T47D (cell line): ENCODE measurements at places on chromosomes 5 and 9.
A peak's percentile ranks its signal among the peaks of the same experiment; 100 is the strongest.

DNA sequence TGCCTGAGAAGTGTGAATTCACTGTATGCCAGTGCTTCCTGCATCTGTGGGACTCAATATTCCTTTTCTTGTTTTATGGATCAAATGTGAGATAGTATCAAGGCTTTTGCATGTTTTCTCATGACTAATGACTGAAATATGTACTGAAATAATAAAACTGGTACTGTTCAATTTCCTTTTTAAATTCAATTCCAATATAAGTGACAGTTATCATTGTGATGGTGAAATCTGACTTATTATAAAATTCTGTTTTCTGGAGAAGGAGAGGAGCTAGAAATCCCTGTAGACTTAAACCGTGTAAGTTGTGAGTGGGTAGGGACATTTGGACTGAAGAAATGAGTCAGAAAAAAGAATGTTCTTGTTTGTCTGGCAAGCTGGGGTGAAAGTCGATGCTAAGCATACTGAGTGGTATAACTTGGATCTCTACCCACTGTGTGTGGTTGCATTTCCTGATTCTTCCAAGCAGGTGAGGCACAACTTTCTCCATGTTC, 245.2 kb downstream of the EFNA5 start:
- DNase-seq: peak; percentile 81

DNA sequence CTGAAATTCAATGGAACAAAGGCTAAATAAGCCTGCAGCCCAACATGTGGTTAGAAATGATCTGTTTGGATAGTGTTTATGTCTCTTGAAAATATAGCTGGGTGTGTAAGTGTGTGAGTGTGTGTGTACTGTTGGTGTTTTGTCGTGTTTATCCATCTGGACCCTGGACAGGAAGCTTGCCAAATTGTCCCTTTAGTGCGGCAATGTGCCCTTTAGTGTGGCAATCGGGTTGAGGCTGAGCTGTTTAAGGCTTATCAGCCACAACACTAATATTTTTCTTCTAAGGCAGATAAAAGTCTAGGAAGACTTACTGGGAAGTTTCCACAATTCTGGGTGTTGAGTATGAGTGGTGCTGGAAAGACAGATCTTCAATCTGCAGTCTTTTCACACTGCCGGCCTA, 180.2 kb downstream of the YTHDC2 start:
- DNase-seq: no peak

GRCh38 chr5:51732304-51732703, 349.1 kb downstream of the ISL1 start:
- no peak for DNase-seq

DNA sequence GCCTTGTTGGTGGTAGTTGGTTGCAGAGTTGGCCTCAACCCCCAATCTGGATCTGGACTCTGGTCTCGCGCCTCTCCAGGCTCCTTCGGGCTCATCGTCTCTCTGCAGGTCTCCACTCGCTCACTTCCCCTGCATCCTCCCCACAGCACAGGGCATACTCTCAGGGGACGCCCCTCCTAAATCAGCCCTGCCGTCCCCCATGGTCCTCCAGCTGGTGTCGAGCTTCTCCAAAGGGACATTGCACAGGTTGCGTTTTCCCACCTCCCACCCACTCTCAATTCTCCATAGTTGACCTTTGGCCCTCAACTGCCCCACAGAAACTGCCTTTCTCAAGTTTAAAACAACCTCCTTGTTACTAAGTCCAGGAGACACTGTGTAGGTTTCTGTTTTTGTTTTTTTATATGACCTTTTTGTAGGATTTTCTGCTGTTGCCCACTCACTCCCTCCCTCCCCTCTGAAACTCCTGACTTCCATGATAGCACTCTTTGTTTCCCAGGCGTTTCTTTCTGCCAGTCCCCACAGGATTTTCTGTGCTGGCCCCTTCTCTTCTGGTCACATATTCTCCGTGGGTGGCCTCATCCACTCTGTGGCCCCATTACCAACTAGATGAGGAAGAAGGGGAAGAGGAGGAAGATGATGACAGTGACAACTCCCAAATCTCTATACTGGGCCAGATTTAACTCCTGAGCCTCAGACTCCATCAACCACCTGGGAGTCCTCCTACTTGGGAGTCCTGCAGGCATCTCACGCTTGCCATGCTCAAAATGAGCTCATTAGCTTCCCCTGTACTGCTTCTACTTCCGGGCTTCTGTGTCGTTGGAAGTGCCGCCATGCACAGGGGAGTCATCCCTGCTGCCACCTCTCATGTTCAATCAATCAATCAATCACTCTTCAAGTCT, 50.3 kb downstream of the ALG2 start:
- no peak for DNase-seq

DNA sequence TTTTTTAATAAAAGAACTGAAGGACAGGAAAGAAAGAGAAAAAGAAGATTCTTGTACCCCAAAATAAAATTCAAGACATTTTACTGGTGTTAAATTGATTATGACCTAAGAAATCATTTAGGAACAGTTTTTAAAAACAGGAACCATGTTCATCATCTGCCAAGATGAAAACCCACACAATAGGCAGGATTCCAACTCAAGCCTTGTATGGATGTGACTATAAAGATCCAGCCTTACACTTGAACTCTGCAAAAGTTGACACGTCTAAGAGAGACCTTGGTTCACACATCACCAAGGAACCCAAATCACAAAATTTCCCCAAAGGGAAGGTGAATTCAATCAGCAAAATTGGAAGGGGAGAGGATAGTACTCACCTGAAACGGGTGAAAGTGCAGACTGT, 82.6 kb downstream of the SMIM23 start:
- no peak for DNase-seq

- DNase-seq: no peak
These were observed 1748.7 kb downstream of the EFNA5 start for GRCh38 chr5:105922080-105922479.

GRCh38 chr5:68369457-68370125, 154.0 kb downstream of the PIK3R1 start:
- no peak for DNase-seq

GRCh38 chr5:58759745-58760144, 176.9 kb downstream of the RAB3C start:
- DNase-seq: no peak

DNA sequence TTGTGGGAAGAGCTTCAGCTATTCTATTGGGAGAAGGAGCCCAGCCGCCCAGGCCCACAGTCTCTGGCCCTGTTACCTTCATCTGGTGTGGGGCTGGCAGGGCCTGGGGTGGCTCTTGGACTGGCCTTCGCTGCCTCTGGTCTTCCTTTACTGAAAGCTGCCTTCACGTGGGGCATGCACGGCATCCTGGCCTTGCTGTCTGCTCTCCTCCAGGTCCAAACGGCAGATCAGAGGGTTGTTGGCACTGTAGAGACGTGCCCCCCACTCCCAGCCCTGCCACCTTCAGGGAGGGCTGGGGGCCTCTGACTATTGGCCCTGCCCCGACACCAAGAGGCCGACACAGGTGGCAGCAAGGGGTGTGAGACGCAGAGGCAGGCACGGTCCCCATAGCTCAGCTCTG, 291.3 kb upstream of the IRX1 start:
- DNase-seq: no peak

GRCh38 chr9:3571500-3571899, 45.7 kb upstream of the RFX3 start:
- DNase-seq: no peak

DNA sequence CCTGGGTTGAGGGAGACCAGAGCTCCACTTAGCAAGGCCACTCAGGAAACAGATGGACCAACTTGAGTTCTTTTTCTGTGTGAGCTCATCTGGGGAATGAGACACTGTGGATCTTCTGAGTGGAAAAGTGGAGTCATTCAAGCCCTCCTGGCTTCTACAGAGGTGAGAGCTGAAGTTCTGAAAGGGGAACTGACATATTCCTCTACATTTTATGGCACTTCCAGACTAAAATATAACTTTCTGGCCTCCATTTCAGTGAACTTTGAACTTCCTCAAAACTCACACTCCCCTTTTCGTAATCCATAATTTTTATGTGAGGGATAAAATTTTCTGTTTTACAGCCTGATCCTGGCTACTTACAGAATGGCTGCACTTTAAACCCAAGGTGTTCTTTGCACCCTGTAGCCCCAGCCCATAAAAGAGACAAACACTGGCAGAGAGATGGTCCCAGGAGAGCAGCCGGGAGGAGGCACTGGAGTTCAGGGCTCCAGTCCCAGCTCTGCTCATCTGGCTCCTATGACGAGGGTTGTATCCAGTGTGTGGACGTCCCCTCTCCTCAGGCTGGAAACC, 10.8 kb downstream of the SPAAR start:
- no peak for DNase-seq

DNA sequence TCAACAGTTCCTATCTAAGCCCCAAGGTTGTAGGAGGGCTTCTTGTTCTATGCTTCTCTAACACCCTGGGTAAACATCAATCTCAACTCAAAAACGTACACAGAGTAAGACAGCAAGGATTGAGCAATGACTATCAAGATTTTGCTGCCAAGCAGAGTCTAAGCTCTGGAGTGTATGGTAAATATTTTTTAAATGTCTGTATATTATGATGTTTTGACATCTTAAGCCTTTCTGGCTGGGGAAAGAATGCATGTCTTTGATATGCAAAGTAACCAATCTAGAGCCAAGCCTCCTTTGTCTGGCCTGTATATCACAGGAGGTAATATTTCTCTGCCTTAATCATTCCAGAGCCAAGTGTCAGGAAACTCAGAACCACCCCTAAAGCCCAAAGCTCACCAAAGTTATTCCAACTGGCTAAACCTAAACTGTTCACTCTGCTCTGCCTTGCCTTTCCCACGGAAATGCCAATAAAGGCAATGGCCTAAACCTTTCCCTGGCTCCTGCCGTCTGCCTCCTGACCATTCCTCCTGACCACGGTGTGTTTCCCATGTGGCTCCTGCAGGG, 45.2 kb downstream of the YIPF5 start:
- no peak for DNase-seq

DNA sequence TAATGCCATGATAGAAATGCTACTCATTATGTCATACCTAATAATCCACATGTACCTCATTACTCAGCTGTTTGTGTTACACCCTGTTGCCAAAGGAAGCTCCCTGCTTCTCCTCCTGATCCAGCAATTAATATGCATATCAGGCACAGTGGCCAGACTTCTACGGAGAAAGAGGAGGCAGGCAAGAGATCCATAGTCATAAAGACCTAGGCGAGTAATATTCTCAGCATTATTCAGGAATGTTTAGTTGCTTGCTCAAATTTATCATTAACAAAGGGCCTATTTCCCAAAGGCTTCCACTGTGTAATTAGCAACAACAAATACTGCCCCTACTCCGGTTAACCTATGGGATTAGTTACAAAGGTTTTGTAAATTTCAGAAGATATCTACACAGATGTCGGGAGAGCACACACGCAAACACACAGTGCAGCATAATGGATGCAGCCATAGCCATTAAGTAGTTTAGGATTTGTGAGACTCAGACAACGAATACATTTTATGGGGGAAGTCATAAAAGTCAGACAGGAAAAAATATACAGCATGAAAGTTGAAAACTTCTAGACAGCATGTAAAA, 192.6 kb downstream of the EFNA5 start:
- DNase-seq: no peak

DNA sequence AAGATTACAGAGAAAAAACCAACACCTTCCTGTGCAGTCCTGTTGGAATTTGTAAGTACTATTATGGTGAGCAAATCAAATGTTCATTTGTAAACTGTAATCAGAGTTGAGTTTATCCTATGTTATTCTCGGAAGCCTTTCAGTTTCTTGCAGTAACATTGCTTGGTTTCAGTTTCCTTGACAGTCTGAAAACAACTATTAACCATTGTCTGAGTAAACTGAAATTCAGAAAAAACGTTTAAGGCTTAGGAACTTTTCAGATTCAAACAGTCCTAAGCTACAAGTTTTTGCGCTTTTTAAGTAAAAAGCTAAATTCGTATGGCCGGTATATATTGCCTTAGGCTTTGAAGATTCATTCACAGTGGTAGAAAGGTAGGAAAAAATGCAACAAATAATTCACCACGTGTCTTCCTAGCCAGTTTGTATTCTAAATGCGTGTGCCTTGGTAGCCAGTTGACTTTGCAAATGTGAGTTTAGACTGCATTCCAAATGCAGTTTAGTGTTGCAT, 2.5 kb downstream of the GPBP1 start:
- DNase-seq: peak; percentile 15

DNA sequence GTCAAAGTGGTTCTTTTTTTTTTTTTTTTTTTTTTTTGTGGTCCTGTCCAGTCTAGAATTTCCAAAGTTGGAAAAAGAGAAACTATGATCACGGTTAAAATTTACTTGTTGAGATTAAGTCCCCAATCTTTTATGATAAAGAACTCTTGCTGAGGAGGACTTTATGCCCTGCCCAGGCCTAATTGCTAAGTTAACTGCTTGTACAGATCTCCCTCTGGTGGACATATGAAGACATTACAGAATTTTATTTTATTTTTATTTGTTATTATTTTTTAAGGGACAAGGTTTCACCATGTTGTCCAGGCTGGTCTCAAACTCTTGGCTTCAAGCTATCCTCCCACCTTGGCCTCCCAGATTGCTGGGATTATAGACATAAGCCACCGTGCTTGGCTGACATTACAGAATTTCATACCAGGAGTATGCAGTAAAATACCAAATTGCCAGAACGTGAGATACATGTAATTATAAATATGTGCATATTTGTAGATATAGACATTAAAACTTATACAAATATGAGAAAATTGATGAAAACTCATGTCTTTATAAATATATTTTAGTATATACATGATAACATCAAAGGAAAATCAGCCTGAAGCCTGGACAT, 91.2 kb downstream of the RFK start:
- DNase-seq: peak; percentile 49

DNA sequence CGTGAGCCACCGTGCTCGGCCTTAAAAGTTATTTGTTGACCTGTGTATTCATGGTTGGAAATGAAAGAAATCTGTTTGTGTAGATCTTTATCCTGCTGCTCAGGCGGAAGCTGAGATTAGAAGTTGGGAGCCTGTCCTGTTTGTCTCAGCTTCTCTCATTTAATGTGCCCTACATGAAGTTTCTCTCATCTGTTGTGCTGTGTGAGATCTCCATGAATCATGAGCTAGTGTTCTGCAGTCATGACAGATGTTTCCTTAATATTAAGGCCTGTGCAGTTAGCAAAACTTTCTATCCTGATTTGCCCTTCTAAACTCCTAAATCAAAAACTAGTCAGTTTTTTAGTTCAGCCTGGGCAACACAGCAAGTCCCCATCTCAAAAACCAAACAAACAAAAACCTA, 59.5 kb downstream of the FAM78A start:
- peak; percentile 16 for DNase-seq

- no peak for DNase-seq
These were observed 9.5 kb upstream of the NAA35 start for GRCh38 chr9:85931495-85931894.

DNA sequence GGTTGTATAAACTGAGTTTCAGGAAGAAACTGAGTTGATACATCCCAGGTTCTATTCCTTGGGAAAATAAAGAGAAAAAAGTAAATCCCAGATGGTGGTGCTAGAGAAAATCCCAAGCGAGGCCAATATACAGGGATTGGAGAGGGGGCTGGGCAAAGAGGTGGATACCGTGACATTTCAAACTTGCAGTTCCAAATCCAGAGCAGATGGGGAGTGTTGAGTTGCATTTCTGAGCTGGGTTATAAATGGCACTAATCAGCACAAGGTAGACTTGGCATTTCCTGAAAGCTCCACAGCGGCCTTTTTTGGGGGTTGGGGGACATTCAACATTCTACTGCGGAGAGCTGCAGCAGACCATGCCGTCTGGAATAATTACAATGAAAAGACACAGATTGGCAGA, 224.4 kb downstream of the NXNL2 start:
- no peak for DNase-seq

GRCh38 chr9:92328225-92328624, 2.5 kb downstream of the CENPP start:
- DNase-seq: peak; percentile 62

- no peak for DNase-seq
These were observed 59.2 kb upstream of the SPRY4 start for GRCh38 chr5:142384014-142384413.
